ENCODE measurements at places on chromosomes 1 and 21. TPM values are rescaled to one million over a fixed set of nuclear protein-coding genes. Genes with fewer than 3 reads are reported as not detected.
A peak's percentile ranks its signal among the peaks of the same experiment; 100 is the strongest.

CFHR2 gene
- total RNA-seq: not detected

WDR64 gene
- total RNA-seq: not detected

PLA2G2D gene
- not detected for total RNA-seq

LAPTM5 gene
- 0.14 TPM for total RNA-seq

S100A12 gene
- total RNA-seq: not detected

S100A3 gene
- 0.61 TPM for total RNA-seq

DNA sequence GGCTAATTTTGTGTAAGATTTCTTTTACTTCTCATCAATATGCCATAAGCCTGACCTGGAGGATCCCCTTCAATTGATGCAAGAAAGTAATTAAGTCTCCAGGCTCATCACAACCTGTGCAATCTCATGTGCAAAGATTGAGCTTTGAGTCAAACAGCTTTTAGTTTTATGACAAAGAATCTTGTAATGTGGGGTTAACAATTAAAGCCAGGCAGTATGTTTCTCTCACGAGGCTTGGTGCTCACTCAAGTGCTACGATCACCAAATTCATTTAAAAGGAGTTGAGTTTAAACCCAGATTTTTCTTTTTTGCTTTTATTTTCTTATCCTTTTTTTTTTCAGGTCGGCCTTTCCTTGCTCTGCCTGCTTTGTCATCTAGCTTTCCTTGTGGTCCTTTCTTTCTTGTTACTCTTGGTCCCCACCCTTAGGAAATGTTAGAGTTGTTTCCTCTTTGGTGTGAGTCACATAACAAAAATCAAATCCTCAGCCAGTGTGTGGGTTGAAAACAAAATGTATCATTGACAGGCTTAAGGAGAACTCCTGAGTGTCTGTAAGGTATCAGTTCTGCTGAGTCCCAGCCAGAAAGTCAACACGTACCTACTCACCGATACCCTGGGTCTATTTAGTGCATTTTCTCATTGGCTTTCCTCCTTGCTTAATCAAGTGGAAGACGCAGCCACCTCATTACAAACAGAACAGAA lies 1037.2 kb downstream of the ADGRL2 start:
- H3K36me3 ChIP-seq: no peaks in the 10 kb centered on the region
- no peaks in the 10 kb centered on the region for H3K4me1 ChIP-seq
- no peak for DNase-seq
- H3K4me3 ChIP-seq: no peak overlapping the region

- H3K4me3 ChIP-seq: no peak overlapping the region
- H3K27me3 ChIP-seq: no peaks in the 10 kb centered on the region
- no peaks in the 10 kb centered on the region for H3K4me1 ChIP-seq
- no peak overlapping the region for H3K27ac ChIP-seq
- no peak for DNase-seq
These were observed 52.1 kb upstream of the ETV3 start for GRCh38 chr1:157189986-157190982.

DNA sequence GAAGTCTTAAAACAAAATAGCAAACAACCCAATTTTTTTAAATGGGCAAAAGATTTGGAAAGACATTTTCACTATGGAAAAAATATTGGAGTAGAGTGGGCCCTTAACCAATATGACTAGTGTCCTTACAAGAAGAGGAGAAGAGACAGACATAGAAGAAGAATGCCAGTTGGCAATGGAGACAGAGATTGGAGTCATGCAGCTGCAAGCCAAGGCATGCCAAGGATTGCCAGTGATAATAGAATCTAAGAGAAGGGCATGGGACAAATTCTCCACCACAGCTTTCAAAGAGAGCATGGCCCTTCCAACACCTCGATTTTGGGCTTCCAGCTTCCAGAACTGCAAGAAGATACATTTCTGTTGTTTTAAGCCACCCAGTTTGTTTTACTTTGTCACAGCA lies 92.7 kb downstream of the RGS2 start:
- no peak overlapping the region for H3K27ac ChIP-seq
- no peaks in the 10 kb centered on the region for H3K27me3 ChIP-seq
- no peaks in the 10 kb centered on the region for H3K36me3 ChIP-seq
- DNase-seq: no peak

GRCh38 chr1:1996207-1996651 lies 7.4 kb downstream of the CFAP74 start:
- DNase-seq: no peak
- H3K4me1 ChIP-seq: no peaks in the 10 kb centered on the region
- H3K4me3 ChIP-seq: no peak overlapping the region
- H3K36me3 ChIP-seq: no peaks in the 10 kb centered on the region
- no peaks in the 10 kb centered on the region for H3K27me3 ChIP-seq
- no peak overlapping the region for H3K27ac ChIP-seq

DNA sequence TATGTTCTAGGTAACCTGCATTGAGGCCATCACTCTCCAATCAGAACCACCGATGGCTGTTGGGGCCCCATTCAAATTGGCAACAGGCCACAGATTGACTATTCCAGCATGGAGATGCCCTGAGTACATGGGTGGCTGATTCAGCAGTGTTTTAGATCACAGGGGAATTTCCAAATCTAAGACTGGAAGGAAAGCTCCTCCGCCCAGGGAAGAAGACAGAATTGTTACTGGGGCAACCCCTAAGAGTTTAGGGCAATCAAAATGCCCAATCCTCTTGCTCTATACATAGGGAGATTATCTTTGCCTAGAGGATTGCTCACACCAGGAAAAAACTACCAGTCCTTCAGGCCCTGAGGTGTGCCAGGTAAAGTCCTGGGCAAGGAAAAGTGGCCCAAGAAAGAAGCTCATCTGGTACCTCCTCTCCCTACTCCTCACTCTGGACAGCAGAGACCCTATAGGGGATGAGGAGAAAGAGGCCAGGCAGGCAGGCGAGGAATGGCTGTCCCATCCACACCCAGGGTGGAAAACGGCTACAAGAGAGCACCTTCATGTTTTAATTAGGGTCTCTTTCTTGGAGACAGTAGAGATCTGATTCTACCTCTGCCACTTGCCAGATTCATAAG lies 5.8 kb downstream of the S100A8 start:
- no peaks in the 10 kb centered on the region for H3K27me3 ChIP-seq
- H3K4me1 ChIP-seq: no peaks in the 10 kb centered on the region
- no peaks in the 10 kb centered on the region for H3K36me3 ChIP-seq

GRCh38 chr1:17846341-17846740 lies 91.2 kb downstream of the ACTL8 start:
- H3K27ac ChIP-seq: no peak overlapping the region
- H3K4me3 ChIP-seq: no peak overlapping the region
- DNase-seq: no peak
- H3K4me1 ChIP-seq: no peaks in the 10 kb centered on the region
- no peaks in the 10 kb centered on the region for H3K36me3 ChIP-seq

GRCh38 chr1:902802-903201 lies 20.9 kb upstream of the SAMD11 start:
- H3K36me3 ChIP-seq: no peaks in the 10 kb centered on the region
- no peak for DNase-seq
- no peak overlapping the region for H3K27ac ChIP-seq
- no peaks in the 10 kb centered on the region for H3K27me3 ChIP-seq
- H3K4me3 ChIP-seq: no peak overlapping the region

DNA sequence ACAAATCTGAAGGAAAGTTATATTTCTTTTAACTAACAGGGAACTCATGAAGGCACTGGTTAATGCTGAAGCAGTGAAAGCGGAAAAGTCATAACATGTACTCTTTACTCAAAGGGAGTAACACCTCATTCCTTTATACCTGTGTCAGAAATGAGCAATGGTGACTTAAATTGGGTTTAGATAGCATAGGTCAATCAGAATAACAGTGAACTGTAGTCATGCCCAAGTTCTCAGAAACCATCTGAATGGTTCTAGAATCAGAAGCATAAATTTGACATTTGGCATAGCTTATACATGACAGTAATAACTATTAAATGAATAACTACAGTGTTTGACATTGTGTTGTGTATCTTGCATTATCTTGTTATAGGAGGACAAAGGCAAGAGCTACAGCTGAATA lies 382.0 kb downstream of the NUF2 start:
- DNase-seq: no peak
- H3K36me3 ChIP-seq: no peaks in the 10 kb centered on the region
- H3K27me3 ChIP-seq: no peaks in the 10 kb centered on the region
- no peaks in the 10 kb centered on the region for H3K4me1 ChIP-seq
- no peak overlapping the region for H3K27ac ChIP-seq
- no peak overlapping the region for H3K4me3 ChIP-seq

DNA sequence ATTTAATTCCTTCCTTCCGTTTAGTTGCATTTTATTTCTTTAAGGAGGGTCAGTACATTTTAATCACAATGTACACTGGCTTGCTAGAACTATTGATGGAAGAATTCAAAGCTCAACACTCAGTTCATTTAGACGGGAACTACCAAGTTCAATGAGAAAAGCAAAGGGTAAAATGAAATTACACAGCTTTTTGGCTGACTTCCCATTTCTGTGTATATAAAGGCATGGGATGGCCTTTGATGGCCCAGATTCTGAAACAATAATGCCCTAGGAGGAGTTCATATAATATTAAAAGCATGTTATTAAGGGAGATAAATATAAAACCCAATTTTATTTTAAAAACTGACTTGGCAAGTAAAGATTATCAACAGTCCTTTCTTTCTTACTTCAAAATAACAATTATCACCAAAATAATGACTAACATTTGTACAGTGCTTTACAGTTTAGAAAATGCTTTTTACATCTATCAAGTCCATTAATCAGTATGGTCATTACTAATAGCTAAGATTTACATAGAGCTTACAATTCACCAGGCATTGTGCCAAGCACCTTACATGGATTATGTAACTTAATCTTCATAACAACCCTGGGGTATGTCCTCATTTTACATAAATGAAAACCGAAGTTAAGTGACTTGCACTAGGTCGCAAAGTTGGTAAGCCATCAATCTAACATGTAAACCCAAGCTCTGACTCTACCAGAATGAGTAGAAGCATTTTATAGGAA lies 402.4 kb downstream of the OMA1 start:
- no peaks in the 10 kb centered on the region for H3K27me3 ChIP-seq
- no peak overlapping the region for H3K4me3 ChIP-seq
- H3K27ac ChIP-seq: no peak overlapping the region
- H3K36me3 ChIP-seq: no peaks in the 10 kb centered on the region

- no peak overlapping the region for H3K4me3 ChIP-seq
- no peaks in the 10 kb centered on the region for H3K36me3 ChIP-seq
- H3K27me3 ChIP-seq: no peaks in the 10 kb centered on the region
- H3K4me1 ChIP-seq: no peaks in the 10 kb centered on the region
These were observed 1611.6 kb downstream of the NCAM2 start for GRCh38 chr21:22609802-22610201.

GRCh38 chr1:154352581-154353459 lies 27.5 kb downstream of the ATP8B2 start:
- no peaks in the 10 kb centered on the region for H3K36me3 ChIP-seq
- peak overlapping the region; percentile 43 for H3K4me3 ChIP-seq
- DNase-seq: peak; percentile 73
- H3K27ac ChIP-seq: peak overlapping the region; percentile 86
- peaks cover 25% of the 10 kb centered on the region for H3K4me1 ChIP-seq
- no peaks in the 10 kb centered on the region for H3K27me3 ChIP-seq

- H3K36me3 ChIP-seq: no peaks in the 10 kb centered on the region
- H3K27me3 ChIP-seq: no peaks in the 10 kb centered on the region
- H3K4me3 ChIP-seq: no peak overlapping the region
- H3K4me1 ChIP-seq: no peaks in the 10 kb centered on the region
- H3K27ac ChIP-seq: no peak overlapping the region
These were observed 46.5 kb downstream of the CYP2J2 start for GRCh38 chr1:59879996-59880505.

- H3K4me3 ChIP-seq: no peak overlapping the region
- no peak overlapping the region for H3K27ac ChIP-seq
- H3K27me3 ChIP-seq: no peaks in the 10 kb centered on the region
- DNase-seq: no peak
These were observed 136.5 kb downstream of the ZZZ3 start for GRCh38 chr1:77545970-77546369.

DNA sequence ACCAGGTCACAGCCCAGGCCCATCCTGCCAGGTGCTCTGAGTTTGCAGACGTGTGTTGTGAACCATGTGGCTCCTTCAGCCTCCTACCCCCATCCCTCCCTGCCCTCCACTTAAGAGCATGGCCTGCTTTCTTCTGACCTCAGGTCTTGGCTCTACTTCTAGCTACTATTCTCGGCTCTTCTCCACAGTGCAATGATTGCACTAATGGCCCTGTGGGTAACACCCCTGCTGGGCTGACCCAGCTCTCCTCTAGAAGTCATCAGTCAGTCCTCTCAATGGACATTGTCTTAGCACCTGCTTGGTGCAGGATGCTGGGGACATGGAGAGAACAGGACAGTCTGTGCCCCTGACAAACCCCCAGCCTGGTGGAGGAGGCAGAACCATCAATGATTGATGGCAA lies 22.2 kb upstream of the IFFO2 start:
- H3K27me3 ChIP-seq: no peaks in the 10 kb centered on the region
- H3K4me1 ChIP-seq: no peaks in the 10 kb centered on the region
- H3K27ac ChIP-seq: no peak overlapping the region
- H3K36me3 ChIP-seq: no peaks in the 10 kb centered on the region
- no peak for DNase-seq
- no peak overlapping the region for H3K4me3 ChIP-seq
